IPS DF 6.9 (cell line): ENCODE measurements at places on chromosomes 3 and 15.

- no peak overlapping the region for H3K27ac ChIP-seq
- H3K27me3 ChIP-seq = no peaks in the 10 kb centered on the region
- H3K4me3 ChIP-seq = no peak overlapping the region
- DNase-seq = no peak
Measured at GRCh38 chr3:105140899-105141367, 225.8 kb upstream of the ALCAM start.

DNA sequence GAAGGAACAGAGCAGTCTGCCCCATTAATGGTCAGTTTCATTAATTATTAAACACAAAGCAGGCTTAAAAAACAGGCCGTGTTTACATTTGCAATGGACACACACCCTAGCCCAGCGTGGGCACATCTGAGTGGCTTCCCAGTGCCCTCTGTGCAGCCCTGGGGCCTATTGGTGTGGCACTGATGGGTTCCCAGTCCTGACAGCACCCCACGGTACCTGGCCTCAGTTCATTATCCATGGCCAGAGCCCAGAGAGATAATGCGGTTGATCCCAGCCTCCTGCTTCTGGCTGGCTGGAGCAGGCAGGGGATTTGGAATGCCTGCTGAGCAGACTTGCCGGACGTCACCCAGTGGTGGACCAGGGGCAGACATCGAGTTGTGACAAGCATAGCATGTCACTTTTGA lies 110.5 kb upstream of the ABHD17C start:
- no peak overlapping the region for H3K27ac ChIP-seq
- DNase-seq = no peak
- no peak overlapping the region for H3K4me3 ChIP-seq
- no peaks in the 10 kb centered on the region for H3K36me3 ChIP-seq
- no peaks in the 10 kb centered on the region for H3K27me3 ChIP-seq

DNA sequence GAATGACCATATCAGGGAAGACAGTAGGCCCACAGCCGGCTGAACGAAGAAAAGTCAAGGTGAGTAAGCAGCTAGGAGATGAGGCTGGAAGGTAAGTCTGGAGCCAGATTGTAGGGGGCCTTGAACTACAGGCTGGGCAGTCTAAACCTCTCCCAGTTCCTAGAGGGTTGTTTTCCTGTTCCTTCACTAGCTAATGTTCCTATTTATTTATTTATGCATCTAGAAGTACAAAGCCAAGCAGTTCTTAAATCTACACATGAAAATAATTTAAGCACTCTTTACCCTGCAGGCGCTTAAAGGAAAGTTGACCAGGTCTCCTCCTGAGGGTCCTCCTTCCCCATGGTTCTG lies 3.7 kb downstream of the ACAA1 start:
- no peak overlapping the region for H3K4me3 ChIP-seq
- no peak overlapping the region for H3K27ac ChIP-seq
- H3K27me3 ChIP-seq = no peaks in the 10 kb centered on the region
- no peak for DNase-seq

- no peak for DNase-seq
- no peak overlapping the region for H3K4me3 ChIP-seq
- no peak overlapping the region for H3K27ac ChIP-seq
- H3K4me1 ChIP-seq = peaks cover 3% of the 10 kb centered on the region
Measured at GRCh38 chr15:81115054-81115939, 18.8 kb upstream of the CFAP161 start.

- DNase-seq = no peak
- no peak overlapping the region for H3K4me3 ChIP-seq
- H3K4me1 ChIP-seq = no peaks in the 10 kb centered on the region; the same call in 1 of the 2 replicates
- H3K27me3 ChIP-seq = no peaks in the 10 kb centered on the region
- no peaks in the 10 kb centered on the region for H3K36me3 ChIP-seq
Measured at GRCh38 chr15:100596792-100597191, 5.2 kb downstream of the LINS1 start.

DNA sequence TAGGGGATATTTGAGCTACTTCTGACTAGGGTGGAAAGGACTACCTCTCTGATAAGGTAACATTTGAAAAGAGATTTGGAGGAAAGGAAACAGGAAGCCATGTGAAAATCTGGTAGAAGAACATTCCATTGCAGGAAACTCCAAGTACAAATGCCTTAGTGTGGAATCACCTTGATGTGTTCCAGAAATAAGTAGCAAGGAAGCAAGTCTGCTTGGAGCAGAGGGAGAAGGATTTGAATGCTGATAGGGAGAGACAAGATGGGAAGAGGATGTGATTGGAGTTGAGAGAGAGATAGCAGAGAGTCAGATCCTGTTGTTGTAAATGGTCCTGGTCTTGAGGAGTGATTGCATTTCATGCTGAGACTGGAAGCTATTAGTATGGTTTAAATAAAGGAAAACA lies 335.1 kb upstream of the DCBLD2 start:
- no peak overlapping the region for H3K27ac ChIP-seq
- DNase-seq = no peak

DNA sequence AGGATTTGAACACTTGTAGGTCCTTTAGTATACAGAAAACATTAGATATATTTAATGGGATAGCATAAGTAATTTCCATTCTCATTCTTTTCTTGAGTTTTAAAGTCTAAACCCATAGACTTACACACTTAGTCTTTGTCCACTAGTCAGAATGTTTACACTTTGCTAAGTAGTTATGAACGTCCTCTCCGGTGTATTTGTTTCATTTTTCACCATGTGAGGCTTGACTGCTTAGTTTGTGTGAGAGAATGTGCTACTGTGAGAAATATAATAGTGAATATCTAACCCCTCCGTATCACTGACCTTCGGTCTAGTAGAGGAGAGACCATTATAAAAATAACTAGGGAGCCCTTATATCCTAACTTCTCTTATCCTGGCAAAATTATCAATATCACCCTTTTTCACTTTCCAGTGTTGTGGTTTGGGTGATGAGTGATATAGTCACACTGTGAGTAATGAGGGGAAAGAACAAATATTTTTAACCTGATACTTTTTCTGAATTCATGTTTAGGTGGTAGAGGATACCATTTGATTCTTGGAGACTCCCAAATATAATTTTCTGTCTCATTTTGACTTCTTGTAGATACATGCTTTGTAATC lies 122.4 kb downstream of the UBE2E2 start:
- H3K27me3 ChIP-seq = no peaks in the 10 kb centered on the region
- no peaks in the 10 kb centered on the region for H3K36me3 ChIP-seq
- no peak overlapping the region for H3K27ac ChIP-seq
- H3K4me1 ChIP-seq = no peaks in the 10 kb centered on the region; the same call in 1 of the 2 replicates
